ENCODE measurements at places on chromosomes 1 and 21.

- DNase-seq: no peak
Measured at GRCh38 chr1:42674682-42675081, 7.5 kb upstream of the YBX1 start.

DNA sequence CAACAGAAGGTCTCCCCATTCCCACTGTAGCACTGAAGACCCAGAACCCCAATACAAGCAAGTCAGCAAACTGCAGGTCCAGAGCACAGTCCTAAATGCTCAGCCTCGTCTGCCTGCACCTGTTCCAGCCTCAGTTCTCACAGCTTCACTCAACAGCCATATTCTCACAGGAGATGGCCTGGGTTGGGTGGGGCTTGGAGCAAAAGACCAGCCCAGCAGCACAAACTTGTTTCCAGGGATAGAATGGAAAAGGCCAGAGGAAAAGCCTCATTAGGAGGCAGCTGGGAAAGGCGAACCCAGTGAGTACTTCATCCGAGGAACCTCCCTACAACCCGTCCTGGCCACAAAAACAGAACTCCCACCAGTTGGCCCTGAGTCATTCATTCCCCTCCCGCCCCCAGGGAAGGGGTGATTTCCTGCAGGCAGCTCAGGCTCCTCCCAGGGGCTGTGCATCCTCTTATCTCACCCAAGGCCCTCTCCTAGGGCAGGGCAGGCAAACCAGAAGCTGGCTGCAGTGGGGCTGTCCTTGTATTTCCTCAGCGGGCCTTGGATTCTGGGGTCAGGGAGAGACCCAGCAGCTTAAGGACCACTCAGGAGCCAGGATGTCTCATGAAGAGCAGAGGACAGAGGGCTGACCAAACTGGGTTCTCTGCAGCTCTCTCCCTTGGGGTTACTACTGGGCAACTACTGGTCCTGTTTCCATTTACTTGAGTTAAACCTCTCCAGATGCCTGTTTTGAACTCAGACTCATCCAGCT, 7.4 kb upstream of the MPL start:
- peak; percentile 95 for DNase-seq

- peak; percentile 30 for DNase-seq
Measured at GRCh38 chr1:24928689-24929397, 1.2 kb downstream of the RUNX3 start.

DNA sequence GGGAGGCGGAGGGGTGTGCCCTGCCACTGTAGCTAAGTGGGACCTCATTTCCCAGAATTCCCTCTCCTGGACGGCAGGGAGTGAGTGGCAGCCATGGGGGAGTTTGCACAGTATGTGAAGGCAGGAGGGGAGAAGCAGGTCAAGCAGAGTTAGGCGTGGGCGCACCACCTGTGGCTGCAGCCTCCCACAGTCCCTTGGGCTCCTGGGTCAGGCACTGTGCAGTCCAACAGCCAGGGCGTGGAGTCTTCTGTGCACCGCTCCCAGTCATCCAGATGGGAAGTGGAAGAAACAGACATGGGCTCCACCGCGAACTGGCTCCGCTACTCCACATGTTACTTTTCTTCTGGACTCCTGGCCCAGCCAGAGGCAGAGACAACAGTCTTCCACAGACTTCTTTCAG, 85.4 kb upstream of the TIAM1 start:
- no peak for DNase-seq

DNA sequence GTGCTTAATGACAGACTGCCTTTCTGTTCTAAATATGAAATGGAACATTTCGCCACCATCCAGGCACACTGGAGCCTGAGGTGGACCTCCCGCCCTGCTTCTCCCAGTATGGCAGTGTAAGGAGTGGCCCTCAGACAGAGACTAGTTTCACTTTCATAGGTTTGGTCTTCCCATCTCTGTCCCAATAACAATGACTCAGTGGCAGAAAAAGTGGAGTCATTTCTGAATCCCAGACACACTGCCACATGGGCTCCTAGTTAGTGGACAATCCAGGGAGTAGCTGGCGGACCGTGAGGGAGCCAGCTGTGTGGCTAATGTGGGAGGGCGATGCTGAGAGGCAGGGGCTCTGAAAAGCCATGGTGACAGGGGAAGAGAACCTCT, 95.6 kb upstream of the TSPAN2 start:
- peak; percentile 25 for DNase-seq

- DNase-seq: no peak
Measured at GRCh38 chr1:154408174-154408777, 3.1 kb downstream of the IL6R start.

- no peak for DNase-seq
Measured at GRCh38 chr21:25906587-25906986, 171.8 kb downstream of the GABPA start.

DNA sequence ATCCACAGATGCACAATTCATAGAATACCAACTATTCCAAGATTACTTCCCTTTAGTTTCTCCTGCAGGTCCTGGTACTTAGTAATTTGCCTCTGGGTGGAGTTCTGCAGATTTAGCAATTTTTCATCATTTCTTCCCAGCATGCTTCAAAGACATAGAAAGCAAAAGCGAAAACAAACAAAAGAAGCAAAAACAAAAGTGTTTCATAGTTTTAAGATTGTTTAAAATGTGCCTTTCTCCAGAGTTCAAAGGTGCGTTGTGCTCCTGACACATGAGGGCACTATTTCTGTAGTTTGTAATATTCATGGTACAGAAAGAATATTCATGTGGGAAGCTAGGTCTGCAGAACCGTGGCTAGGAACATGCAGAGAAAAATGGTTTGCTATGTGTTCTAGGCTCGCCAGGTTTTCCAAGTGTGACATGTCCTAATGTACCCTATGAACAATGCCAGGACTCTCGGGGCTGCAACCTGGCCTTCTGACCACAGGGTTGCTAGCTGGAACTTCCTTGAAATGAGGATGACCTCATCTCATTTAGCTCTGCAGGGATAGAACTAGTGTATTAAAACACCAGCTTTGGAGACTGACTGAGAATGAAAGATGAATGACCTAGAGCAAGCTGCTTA, 30.0 kb upstream of the RCSD1 start:
- peak; percentile 88 for DNase-seq

- DNase-seq: no peak
Measured at GRCh38 chr21:32861866-32862265, 90.3 kb upstream of the PAXBP1 start.

GRCh38 chr1:114328361-114328904, 174.8 kb upstream of the SYT6 start:
- no peak for DNase-seq

- no peak for DNase-seq
Measured at GRCh38 chr1:27136236-27136551, 18.7 kb downstream of the SLC9A1 start.

DNA sequence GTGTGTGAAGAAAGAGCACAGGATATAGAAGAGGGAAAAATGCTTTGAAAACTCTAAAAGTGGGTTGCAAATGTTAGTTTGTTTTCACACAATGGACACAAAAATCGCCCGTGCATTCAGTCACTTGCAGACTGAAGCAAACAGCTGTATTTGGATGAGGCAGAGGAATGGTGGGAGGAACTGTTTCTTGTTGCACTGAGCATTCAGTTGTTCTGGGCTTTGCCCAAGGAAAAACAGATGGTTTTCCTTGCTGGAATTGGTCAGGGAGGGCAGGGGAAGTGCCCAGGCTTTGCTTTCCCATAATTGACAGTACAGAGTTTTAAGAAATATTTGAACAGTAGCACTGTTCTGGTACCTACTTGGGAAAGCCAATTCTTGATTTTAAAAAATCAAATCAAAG, 19.5 kb upstream of the WARS2 start:
- DNase-seq: no peak

DNA sequence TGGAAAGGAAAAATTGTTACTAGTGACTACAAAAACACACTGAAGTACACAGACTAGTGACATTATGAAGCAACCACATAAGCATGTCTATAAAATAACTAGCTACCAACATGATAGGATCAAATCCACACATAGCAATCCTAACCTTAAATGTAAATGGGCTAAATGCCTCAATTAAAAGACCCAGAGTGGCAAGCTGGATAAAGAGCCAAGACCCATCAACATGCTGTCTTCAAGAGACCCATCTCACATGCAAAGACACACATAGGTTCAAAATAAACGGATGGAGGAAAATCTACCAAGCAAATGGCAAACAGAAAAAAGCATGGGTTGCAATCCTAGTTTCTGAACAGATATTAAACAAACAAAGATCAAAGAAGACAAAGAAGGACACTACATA, 49.4 kb upstream of the LRRC8B start:
- DNase-seq: no peak

DNA sequence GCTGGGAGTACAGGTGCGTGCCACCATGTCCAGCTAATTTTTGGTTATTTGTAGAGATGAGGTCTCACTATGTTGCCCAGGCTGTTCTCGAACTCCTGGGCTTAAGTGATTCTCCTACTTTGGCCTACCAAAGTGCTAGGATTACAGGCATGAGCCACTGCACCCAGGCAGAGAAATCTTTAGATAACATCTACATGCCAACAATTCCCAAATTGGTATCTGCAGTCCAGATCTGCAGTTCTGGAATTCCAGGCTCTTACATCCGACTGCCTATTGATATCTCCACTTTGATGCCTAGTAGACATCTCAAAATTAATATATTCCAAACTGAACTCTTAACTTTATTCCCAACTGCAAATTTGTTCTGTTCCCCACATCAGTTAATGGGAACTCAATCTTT, 23.3 kb downstream of the INAVA start:
- DNase-seq: no peak

DNA sequence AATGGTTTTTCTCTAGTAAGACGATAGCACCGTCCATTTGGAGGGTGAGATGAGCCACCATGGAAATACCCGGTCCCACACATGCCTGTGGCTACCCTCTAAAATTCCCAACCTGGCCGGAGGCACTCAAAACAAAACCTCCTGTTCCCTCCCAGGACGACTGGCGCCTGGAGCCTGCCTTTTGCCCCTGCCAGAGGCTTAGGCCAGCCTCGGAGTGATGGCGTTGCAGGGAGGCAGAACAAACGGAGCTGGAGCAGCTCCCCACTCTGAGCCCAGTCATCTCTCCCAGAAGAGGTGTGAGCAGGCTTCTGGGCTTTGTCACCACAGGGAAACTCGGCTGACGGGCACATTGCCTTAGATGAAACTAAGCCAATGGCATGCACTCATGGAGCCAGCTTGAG, 213.7 kb upstream of the HOOK1 start:
- DNase-seq: no peak

DNA sequence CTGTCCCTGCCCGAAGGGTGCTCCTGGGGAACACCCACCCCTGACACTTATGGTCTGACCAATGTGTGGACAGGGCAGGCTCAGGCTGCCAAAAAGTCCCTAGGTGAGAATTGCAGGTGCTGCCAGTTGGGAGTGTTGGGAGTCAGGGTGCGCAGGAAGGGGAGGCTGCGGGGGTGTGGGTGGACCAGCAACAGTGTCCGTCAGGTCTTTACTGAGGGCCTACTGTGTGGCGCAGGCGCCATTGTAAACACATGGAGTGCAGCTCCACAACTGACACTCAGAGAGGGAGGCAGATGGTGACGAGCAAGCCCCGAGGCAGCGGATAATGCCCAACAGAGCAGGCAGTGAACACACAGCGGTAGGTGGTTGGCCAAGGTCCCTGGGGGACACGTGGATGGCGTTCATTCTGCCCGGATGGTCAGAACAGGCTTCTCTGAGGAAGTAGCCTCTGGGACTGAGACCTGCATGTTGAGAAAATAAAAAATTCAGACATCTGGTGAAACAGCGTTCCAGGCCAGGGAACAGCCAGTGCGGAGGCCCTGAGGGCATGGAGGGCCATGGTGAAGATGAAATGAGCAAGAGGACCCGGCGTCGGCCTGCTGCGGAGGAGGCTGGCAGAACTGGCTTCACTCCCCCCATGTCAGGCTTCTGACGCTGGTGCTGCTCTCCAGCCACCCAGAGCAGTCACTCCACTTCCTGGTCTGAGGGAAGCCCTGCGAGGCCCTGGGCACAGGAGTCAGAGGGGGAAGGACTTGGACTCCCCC, 136.2 kb upstream of the ZBTB40 start:
- no peak for DNase-seq

DNA sequence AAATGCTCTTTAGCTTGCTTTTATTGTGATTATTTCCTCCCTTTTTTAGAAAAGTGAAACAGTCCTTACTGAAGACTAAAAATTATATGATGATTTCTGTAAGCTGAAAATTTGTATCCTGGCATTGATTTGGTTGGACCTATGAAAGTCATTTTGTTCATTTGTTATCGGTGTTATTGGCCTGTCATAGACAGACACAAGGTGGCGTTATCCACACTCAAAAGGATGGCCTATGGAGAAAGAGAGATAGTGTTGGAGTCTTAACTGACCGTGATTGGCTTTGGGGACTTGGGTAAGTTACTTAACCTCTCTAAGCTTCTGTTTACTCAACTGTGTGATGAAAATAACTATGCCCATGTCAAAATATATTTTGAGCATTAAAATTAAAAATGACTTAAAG, 203.6 kb upstream of the CHODL start:
- DNase-seq: peak; percentile 85

GRCh38 chr1:109193653-109194590, 19.8 kb upstream of the SARS1 start:
- peak; percentile 81 for DNase-seq

GRCh38 chr1:28813931-28814465, 2.0 kb downstream of the OPRD1 start:
- DNase-seq: no peak

DNA sequence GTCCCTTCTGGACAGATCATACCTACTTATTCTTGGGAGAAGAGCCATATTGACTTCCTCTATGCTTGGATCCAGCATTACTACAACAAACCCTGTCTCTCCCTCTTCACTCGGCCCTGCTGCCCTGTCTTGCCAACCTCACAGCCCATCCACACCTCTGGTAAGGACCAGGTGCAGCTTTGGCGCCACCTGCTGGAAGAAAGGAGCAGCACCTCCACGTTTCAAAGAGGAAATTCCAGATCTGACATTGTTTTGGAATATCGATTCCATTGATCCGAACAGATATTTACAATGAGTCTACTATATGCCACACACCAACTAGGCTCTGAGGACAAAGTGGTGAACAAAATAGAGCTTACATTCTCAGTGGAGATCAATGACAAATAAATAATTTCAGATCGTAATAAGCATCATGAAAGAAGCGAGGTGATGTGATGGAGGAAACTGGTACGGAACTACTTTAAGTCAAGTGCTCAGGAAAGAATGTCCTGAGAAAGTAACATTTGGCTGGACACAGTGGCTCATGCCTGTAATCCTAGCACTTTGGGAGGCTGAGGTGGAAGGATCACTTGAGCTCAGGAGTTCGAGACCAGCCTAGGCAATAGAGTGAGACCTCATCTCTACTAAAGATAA, 18.7 kb downstream of the MFSD2A start:
- peak; percentile 75 for DNase-seq

GRCh38 chr1:214476986-214477870, 74.2 kb downstream of the PTPN14 start:
- DNase-seq: no peak

GRCh38 chr1:29144178-29144577, 20.5 kb upstream of the TMEM200B start:
- DNase-seq: no peak

DNA sequence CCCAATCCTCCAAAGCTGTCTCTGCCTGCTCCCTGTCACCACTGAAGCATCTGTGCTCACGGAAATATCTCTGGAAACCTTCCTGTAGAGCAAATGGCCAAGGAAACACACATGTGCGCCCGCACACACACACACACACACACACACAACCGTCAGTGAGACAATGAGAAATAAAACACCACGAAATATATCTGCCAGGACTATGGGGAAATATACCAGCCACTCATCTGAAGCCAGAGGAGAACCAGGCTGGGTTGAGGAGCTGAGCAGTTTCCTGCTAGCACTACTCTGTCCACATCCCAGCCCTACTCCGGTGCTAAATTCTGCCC, 25.1 kb upstream of the PLXNA2 start:
- DNase-seq: no peak

All from OCI-M1 (cell line).